ENCODE measurements at places on chromosomes 1 and 21.

- peak overlapping the region; percentile 87 for H3K4me3 ChIP-seq
- peaks cover 56% of the 10 kb centered on the region for H3K4me1 ChIP-seq
- DNase-seq, result no peak
- H3K27ac ChIP-seq, result peak overlapping the region; percentile 94
- H3K27me3 ChIP-seq, result no peaks in the 10 kb centered on the region
Observed at GRCh38 chr21:44874240-44874496, 678 bp upstream of the PTTG1IP start.

DNA sequence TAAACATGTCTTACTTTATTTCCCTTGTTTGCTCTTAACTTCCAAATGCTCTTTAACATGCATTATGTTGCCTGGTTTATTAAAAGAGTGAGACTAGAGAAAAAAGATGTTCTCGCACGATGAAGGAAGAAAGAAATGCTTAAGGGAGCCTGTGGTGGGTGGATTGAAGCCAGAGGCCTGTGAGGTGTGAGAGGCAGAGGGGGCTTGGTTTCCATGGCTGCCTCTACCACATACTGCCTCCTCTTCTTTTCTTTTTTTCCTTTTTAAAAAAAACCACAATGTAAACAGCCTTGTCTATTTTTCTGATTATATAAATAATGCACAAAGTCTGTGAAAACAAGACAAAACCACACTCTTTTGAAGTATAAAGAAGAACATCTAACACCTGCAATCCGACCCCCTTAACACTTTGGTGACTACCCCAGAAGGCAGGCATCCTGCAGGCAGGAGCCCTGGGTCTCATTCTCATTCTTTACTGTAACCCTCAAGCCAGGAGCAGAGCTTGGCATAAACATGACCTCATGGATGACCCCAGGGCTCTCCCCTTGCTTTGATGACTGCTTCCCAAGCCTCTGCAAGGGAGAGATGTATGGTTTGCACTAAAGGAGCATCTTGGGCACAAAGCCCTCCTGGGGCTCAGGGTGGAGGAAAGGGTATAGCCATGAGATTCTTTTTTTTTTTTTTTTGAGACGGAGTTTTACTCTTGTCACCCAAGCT is 10.1 kb upstream of the PARP1 start:
- no peaks in the 10 kb centered on the region for H3K36me3 ChIP-seq
- H3K27me3 ChIP-seq, result no peaks in the 10 kb centered on the region
- H3K4me3 ChIP-seq, result no peak overlapping the region
- no peaks in the 10 kb centered on the region for H3K4me1 ChIP-seq
- no peak for DNase-seq
- H3K27ac ChIP-seq, result no peak overlapping the region

- no peak overlapping the region for H3K27ac ChIP-seq
- H3K4me3 ChIP-seq, result no peak overlapping the region
- H3K27me3 ChIP-seq, result no peaks in the 10 kb centered on the region
- no peaks in the 10 kb centered on the region for H3K4me1 ChIP-seq
- no peaks in the 10 kb centered on the region for H3K36me3 ChIP-seq
Observed at GRCh38 chr1:76433526-76433925, 359.0 kb downstream of the ST6GALNAC3 start.

GRCh38 chr1:186152227-186152619 is 222.8 kb downstream of the TPR start:
- H3K36me3 ChIP-seq, result no peaks in the 10 kb centered on the region
- H3K4me1 ChIP-seq, result no peaks in the 10 kb centered on the region
- H3K4me3 ChIP-seq, result no peak overlapping the region
- no peaks in the 10 kb centered on the region for H3K27me3 ChIP-seq
- H3K27ac ChIP-seq, result no peak overlapping the region

GRCh38 chr1:172203135-172203823 is 217.2 kb upstream of the C1orf105 start:
- H3K4me1 ChIP-seq, result no peaks in the 10 kb centered on the region
- H3K4me3 ChIP-seq, result no peak overlapping the region
- no peak for DNase-seq
- H3K27me3 ChIP-seq, result no peaks in the 10 kb centered on the region

DNA sequence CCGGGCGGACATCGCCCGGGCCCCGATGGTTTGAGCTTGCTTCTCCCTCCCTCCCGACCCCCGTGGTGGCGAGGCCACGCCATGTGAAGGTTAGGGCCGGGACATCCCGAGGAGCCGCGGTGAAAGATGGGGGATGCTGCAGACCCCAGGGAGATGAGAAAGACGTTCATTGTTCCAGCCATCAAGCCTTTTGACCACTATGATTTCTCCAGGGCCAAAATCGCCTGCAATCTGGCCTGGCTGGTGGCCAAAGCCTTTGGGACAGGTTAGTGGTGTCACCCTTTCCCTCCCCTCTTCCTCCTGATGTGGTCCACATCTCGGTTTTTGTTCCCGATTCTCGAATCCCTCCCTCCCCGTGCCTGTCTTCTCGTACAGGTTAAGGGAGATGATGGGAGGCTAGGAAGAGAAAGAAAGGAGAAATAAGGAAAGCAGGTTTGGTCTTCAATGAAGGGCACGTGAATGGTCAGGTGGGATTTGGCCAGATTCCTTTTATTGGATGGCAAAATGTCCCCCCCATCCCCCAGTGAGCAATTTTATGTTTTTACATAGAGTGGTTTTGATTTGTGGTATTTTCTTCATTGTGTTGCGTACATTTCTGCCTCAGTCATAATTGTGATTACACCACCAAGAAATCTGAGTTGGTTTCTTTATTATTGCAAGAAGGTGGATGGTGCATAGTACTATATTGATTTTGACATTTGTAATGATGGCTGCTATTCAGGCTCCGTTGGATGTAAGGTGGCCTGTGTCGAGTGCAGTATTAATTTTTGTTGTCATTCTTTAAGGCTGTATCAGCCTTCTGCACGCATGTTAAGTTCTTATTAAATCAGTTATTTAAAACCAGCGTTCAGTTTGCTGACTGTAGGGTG is 1.2 kb downstream of the CAMSAP2 start:
- no peaks in the 10 kb centered on the region for H3K27me3 ChIP-seq
- no peaks in the 10 kb centered on the region for H3K36me3 ChIP-seq
- peaks cover 25% of the 10 kb centered on the region for H3K4me1 ChIP-seq
- peak overlapping the region; percentile 99 for H3K27ac ChIP-seq

GRCh38 chr1:116855191-116855619 is 54.5 kb upstream of the PTGFRN start:
- H3K27ac ChIP-seq, result peak overlapping the region; percentile 23
- peak; percentile 49 for DNase-seq
- H3K36me3 ChIP-seq, result no peaks in the 10 kb centered on the region
- H3K27me3 ChIP-seq, result no peaks in the 10 kb centered on the region
- peaks cover 10% of the 10 kb centered on the region for H3K4me1 ChIP-seq

DNA sequence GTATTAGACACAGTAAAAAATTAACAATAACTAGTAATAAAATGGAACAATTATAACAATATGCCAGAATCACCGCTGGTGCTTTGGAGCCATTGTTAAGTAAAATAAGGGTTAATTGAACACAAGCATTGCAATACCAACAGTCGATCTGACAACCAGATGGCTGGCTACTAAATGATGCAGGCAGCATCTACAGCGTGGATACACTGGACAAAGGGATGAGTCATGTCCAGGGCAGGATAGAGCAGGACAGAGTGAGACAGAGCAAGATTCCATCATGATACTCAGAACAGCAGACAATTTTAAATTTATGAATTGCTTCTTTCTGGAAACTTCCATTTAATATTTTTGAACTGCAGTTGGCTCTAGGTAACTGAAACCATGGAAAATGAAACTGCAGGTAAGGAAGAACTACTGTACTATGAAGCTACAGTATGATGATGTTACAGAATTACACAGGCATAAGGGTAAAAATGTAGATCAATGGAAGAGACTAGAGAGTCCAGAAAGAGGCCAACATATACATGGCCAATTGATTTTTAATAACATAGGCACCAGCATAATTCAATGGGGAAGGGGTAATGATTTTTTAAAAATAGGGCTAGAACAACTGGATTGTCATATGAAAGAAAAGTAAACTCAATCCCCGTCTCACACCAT is 168.7 kb downstream of the RRAGC start:
- no peaks in the 10 kb centered on the region for H3K27me3 ChIP-seq
- no peak overlapping the region for H3K27ac ChIP-seq
- no peak for DNase-seq
- H3K4me1 ChIP-seq, result no peaks in the 10 kb centered on the region

DNA sequence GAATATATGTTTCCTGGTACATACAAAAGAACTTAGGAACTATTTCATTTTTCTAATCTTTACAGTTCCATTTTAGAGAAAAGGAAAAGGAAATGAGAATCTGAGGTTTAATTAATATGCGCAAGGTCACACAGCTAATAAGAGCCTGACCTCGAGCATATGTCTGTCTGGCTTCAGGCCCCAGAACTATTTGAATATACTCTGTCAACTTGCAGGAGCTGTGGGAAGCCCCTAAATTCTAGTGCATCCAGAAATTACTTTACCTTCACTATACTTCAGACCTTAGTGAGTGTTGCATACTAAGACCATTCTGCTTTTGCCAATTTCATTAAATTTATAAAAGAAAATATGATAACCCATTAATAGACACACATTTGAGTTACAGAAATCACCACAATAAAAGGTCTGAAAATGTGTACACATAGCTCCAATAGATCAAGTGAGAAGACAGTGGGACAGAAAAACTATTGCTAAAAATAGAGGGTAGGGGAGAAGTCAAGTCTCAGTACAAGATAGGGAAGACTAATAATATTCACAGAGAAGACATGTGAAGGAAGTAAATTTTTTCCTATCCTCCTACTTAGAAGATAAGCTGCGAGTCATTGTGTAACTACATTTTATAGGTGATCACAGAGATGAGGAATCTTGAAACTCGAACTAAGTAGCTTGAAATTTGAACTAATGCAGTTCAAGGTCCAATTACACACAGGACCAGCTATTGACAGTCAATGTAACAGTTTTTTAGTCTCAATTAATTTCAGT is 3.8 kb downstream of the RGS13 start:
- no peak for DNase-seq
- no peak overlapping the region for H3K27ac ChIP-seq
- H3K27me3 ChIP-seq, result no peaks in the 10 kb centered on the region

GRCh38 chr1:191099696-191100095 is 622.0 kb upstream of the BRINP3 start:
- no peaks in the 10 kb centered on the region for H3K4me1 ChIP-seq
- no peaks in the 10 kb centered on the region for H3K27me3 ChIP-seq
- H3K36me3 ChIP-seq, result no peaks in the 10 kb centered on the region
- no peak overlapping the region for H3K4me3 ChIP-seq

DNA sequence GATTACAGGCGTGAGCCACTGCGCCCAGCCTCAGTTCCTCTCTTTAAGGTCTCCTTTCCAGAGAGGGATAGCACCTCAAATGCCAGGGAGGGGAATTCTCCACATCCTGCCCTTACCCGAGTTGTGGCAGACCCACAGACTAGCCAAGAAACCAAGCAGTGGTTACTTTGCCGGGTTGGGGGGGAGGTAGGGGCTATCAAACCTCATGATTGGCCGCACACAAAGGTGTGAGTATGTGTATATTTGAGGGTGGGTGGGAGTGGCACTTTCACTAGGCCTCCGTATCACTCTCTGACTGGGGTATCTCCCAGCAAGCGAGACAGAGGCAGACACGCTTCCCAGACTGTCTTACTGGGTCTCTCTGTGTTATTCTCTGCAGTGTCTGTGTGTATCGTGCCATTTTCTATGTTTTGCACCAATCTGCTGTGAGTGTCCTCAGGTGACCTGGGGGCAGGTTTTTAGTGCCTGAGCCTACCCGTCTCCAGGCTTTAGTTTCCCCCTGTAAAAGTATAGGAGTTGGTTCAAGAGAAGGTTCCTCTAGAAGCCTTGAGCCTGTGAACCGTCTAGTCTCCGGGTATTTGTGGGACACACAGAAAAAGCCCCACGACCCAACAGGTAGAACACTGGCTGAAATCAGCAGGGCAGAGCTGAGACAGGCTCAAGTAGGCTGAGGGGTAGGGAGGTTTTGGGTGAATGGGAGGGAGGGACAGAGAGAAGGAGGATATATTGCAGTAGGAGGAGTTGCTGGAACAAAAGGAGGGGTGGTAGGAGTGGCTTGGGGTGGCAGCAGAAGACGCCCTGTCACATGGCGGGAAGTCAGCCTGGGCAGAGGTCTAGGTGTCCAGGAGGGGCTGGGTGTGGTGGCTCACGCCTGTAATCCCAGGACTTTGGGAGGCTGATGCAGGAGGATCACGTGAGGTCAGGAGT is 10.3 kb downstream of the LMNA start:
- peak overlapping the region; percentile 99 for H3K27ac ChIP-seq
- no peaks in the 10 kb centered on the region for H3K27me3 ChIP-seq
- peaks cover 100% of the 10 kb centered on the region for H3K4me1 ChIP-seq
- H3K4me3 ChIP-seq, result peak overlapping the region; percentile 35

Measured in heart right ventricle (tissue), 16 donors.